Stimulated activated CD4-positive, alpha-beta T cell treated with anti-CD3 and anti-CD28 coated beads, Interleukin-15, amount 100 ng/mL, for 24 hours (primary cell): ENCODE measurements at places on chromosomes 12 and 14.

DNA sequence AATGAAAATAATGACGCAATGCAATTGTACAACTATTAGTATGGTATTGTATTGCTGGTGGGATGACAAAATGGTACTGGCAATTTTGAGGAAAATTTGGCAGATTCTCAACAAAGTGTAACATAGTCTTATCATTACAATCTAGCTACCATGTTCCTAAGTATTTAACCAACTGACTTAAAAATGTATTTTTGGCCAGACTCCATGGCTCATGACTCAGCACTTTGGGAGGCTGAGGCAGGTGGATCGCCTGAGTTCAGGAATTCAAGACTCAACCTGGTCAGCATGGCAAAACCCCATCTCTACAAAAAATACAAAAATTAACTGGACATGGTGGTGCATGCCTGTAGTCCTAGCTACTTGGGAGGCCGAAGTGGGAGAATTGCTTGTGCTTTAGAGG, 1409.5 kb downstream of the AACS start:
- DNase-seq = no peak

GRCh38 chr12:9148926-9149325, 33.2 kb upstream of the A2M start:
- DNase-seq = no peak

DNA sequence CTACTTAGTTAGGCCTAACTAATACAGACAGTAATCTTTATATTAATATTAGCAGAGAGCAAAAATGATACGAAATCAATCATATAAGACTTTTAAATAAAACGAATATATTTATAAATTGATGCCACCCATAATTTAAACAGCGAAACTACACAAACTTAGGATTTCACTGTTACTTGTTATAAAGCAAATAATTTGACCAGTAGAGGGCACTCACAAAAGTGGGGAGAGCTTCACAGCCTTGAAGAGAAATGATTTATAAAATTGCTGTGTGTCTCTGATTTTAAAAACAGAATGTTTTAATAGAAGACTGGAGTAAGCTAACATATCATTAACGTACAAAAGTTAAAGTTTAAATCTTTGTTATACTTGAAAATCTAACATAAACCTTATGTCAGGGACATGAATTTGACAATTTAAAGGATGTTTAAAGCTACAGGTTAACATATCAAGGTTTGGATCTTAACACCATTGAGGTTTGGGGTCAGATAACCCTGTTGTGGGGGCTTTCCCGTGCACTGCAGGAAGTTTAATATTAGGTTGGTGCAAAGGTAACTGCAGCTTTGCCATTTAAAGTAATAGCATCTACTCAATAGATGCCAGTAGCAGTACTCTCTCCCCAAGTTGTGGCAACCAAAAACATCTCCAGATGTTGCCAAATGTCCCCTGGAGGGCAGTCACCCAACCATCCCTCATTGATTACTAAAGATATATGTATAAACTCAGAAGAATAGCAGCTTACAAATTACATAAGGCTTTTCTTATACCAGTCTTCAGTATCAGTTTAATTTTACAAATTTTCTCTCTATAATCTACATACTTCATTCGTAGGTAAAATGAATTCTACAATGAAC, 9.3 kb downstream of the KRAS start:
- DNase-seq = no peak

- DNase-seq = no peak
These were observed 31.9 kb upstream of the CCDC91 start for GRCh38 chr12:28158353-28158752.

DNA sequence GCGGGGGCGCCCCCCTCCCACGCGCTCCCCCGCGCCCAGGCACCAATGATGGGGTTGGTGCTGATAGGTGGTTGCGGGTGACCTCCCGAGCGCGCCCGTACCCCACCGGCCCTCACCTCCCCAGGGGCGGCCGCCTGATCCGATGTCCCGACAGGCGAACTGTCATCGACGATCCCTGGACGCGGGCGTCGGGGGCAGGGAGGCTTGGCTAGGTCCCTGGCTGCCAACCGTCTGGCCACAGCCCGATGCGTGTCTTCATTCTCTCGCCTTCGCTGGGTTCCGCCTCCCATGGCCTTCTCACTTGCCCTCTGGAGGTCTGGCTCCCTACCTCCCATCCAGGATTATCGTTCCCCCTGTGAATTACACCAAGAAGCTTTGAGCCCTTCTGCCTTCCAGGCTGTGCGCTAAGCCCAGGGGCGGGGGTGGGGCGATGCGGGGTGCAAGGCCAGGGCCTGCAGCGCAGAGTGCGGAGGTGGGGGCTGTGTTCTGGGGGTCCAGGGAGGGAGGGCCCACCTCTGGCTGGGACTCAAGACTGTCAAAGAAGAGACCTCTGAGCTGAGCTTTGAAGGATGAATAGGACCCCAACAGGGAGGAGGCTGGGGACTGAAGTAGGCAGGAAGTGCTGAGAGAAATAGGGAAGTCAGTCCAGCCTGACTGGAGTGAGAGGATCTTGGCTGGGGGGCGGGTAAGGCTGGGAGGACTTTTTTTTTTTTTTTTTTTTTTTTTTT, 7.7 kb upstream of the RACGAP1 start:
- DNase-seq = no peak

- peak; percentile 82 for DNase-seq
These were observed 16.6 kb downstream of the FBRSL1 start for GRCh38 chr12:132506328-132507160.

DNA sequence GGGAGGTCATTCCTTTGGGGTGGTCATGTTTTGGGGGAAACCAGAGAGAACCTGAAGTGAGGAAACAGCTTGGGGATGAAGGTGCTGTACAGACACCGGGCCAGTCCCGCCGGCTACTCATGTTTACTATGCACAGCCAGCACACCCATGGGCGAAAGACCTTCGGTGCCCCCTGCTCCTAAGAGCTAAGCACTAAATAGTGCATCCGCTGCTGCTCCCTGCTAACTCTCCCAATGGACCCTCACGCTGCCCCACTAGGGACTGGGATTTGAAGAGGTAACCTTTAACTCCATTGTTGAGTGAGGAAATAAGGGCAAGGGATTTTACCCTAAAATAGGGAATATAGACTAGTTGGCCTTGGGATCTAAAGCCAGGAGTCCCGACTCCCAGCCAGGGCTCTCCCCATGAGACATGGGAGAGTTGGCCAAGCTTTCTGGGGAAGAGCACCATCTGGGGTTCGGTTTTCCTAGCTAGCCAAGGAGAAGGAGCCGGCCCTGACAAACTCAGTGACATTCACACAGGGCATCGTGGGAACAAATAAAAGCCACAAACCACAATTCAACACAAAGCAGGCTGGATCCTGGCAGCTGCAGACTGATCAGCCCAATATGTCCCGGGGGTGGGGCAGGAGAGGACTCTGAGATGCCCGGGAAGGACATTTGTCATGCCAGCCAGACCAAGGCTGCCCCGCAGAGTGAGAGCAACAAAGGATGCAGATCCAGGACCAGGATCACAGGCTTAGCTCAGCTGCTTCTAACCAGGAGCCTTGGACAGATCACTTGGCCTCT, 91.7 kb downstream of the SINHCAF start:
- DNase-seq = no peak

DNA sequence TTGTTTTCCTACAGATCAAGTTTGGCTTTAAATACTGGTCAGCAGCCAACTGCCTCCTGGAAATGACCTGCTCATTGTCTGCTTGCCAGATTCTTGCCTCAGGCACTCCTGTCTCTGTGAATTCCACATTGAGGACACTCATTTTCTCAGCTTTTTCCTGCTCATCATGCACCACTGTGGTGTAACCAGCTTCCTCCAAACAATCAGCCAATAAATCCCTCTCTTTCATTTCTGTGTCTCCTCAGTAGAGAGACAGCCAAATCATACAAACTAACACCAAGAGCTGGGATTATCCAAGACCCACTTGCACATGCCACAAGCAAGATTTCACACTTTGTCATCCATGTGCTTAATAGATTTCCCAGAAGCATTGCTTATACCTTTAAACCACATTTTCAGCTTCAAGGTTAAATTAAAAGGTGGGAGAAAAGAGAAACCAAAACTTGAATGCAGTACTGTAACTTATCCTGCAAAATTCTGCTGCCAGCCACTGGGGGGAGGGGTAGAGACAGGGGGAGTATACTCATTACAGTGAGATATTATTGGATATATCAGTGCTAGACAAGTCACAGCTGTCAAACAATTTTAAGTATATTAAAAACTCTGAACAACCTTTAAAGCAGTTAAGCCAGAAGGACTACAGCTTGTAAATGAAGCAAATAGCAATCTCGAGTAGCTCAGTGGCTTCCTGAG, 105.0 kb downstream of the PPP2R5E start:
- peak; percentile 31 for DNase-seq

GRCh38 chr14:45210159-45210558, 42.8 kb downstream of the MIS18BP1 start:
- DNase-seq = no peak

DNA sequence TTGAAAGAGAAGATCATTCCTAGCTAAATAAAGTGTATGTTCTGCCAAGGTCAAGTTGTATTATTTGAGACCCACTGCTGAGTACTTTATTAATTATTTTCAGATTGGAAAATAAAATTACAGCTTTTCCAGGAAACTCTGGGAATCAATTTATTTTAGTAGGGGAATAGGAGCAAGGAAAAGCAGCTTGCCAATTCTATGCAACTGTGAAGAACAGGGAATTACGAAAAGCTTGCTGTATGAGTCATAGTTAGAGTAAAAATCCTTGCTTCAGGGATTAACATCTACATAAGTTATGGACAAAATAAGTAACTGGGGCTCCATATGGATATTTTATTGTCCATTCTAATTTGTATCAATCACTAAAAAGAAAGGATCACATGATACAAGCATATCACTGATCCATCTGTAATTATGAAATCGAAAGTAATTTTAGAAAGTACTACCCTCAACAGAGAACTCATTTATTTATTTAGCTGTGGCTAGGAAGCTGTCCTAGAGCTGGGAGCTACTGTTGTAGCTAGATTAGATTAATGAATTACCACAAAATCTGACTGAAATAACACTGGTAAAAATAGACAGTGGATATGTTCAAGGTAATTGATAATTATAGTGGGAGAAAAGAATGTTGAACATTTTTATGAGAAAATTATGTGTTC, 303.5 kb upstream of the NPAS3 start:
- no peak for DNase-seq

- no peak for DNase-seq
These were observed 76.9 kb downstream of the SUSD6 start for GRCh38 chr14:69688299-69688649.

GRCh38 chr14:62378057-62378456, 615.8 kb downstream of the SNAPC1 start:
- no peak for DNase-seq

- DNase-seq = no peak
These were observed 329.8 kb downstream of the MED13L start for GRCh38 chr12:115947696-115948062.

DNA sequence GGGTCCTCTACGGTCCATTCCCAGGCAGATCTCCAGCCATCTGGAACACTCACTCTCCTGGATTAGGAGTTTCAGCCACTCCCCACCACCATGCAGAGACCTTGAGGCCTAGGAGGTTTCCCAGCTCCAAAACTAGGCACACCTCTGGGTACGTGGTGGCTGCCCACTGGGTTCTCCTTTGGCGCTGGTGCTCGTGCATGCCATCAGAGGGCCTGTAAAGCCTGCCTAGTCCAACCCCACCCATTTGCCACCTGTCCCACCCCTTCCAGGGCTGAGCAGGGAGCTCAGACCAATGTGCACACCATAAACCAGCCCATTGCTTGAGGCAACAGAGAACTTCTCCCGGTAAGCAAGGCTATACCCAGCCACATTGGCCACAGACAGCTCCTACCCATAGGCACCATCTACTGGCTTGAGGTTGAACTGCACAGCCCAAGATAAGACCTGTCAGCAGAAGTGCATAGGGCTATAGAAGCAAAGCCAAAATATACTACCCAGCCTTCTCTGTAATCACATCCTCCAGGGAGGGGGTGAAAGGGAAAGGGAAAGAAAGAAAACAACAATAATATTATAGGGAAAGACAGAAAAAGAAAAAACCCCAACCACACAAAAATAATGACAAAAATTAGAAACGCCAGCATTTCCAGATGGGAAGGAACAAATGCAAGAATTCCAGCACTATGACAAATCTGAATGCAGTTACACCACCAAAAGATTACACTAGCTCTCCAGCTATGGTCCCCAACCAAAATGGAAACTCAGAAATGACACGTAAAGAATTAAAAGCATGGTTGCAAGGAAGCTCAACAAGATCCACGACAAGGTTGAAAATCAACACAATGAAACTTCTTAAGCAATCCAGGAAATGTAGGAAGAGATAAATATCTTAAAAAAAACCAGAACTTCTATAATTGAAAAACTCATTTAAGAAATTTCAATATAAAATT, 111.9 kb upstream of the CCDC175 start:
- peak; percentile 48 for DNase-seq
